ENCODE measurements at places on chromosomes 7 and 10.

GRCh38 chr10:119919826-119920225 is 27.3 kb downstream of the SEC23IP start:
- H3K4me3 ChIP-seq = peak overlapping the region; percentile 38
- H3K27ac ChIP-seq = peak overlapping the region; percentile 81
- DNase-seq = no peak
- H3K36me3 ChIP-seq = peaks cover 79% of the 10 kb centered on the region

DNA sequence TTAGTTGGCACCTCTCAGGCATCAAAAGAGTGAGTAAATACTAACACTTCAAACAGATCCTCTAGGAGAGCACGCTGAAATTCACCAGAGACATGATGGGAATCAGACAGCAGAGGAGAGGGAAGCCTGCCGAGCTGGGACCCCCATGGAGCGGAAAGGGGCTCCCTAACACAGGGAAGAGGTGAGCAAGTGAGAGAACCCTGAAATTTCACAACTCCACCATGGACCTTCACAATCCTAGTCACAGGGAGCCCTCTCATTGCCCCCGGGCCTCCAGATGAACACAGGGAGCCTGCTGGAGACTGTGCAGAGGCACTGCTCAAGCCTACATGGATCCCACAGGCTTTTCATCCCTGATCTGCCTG is 59.2 kb upstream of the ANTXRL start:
- no peaks in the 10 kb centered on the region for H3K4me1 ChIP-seq
- no peak overlapping the region for H3K4me3 ChIP-seq
- DNase-seq = no peak
- H3K27ac ChIP-seq = no peak overlapping the region
- H3K27me3 ChIP-seq = no peaks in the 10 kb centered on the region
- H3K36me3 ChIP-seq = no peaks in the 10 kb centered on the region

DNA sequence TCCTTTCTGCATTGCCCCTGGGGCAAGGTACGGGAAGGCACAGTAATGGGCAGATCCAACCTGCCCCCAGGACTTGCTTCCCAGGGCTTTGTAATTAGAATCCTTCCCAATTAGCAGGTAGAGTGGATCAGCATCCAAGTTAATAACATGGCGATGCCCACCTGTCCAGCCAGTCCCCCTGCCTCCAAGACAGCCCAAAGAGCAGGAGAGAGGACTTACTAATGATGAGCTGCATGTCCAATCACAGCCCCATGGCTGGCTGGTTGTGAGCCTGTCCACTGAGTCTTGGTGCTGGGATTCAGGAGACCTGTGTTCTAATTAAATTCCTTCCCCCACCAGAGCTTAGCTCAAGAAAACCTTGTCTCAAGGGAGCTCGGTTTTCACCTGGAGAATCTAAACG is 49.0 kb downstream of the RPS24 start:
- peaks cover 14% of the 10 kb centered on the region for H3K27me3 ChIP-seq
- H3K4me1 ChIP-seq = no peaks in the 10 kb centered on the region
- DNase-seq = no peak
- no peak overlapping the region for H3K4me3 ChIP-seq
- no peak overlapping the region for H3K27ac ChIP-seq
- H3K36me3 ChIP-seq = no peaks in the 10 kb centered on the region

- peak overlapping the region; percentile 3 for H3K27ac ChIP-seq
- peaks cover 21% of the 10 kb centered on the region for H3K4me1 ChIP-seq
- no peak for DNase-seq
- H3K27me3 ChIP-seq = peaks cover 4% of the 10 kb centered on the region
- H3K36me3 ChIP-seq = no peaks in the 10 kb centered on the region
- H3K4me3 ChIP-seq = peak overlapping the region; percentile 21
Observed at GRCh38 chr10:113094114-113094486, 144.1 kb downstream of the TCF7L2 start.

DNA sequence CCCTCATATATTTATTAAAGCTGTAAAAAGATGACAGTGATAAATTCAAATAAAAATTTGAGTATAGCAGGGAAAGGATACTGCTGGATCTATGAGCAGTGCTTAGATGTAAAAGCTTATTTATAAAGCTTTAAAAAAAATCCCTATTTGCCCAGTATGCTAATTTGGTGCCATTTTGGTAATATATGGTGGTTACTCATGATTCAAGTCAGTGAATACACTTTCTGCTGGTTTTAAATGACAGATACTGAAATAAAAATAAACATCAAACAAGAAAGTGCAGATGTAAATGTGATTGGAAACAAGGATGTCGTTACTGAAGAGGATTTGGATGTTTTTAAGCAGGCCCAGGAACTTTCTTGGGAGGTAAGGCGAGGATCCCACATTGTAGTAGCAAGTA is 134.4 kb upstream of the SAMD8 start:
- H3K4me1 ChIP-seq = peaks cover 51% of the 10 kb centered on the region
- no peak for DNase-seq

DNA sequence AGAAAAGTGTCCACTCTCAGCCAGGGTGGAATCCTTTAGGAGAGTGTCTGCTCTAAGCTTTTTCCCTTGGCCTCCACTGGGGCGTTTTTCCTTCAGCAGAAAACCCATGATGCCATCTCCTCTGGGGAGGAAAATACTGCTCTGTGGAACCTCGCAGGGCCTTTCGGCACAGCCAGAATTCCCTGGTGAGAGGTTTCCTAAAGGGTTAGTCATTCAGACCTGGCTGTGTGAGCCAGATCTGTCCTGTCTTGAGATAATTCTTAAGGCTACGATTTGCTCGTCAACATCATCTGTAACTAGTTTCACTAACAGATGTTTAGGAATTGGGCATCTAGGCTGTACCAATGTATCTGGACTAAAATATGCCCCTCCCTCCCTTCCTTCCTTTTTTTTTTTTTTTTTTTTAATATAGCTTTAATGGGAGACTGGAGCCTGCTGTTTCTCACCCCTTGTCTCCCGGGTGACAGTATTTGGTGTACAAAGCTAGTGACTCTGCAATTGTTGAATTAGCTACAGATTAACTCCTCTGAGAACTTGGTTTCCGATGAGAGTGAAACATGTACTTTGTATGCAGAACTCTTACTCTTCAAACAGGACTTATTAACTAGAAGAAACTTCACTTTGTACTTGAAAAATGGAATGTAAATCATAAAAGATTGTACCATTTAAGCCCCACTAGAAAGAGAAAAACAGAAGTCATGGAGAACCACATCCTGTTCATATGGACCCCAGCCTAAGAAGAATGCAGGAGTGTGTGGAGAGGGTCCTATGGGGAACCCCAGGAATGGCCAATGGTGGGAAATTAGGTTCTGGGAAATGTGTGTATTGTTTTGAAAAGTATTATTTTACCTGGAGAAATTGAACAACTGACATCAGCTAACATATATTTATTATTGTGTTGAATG is 230.9 kb downstream of the CAMK1D start:
- peak overlapping the region; percentile 5 for H3K27ac ChIP-seq
- no peaks in the 10 kb centered on the region for H3K27me3 ChIP-seq
- H3K4me1 ChIP-seq = peaks cover 29% of the 10 kb centered on the region
- no peak for DNase-seq
- H3K4me3 ChIP-seq = no peak overlapping the region

DNA sequence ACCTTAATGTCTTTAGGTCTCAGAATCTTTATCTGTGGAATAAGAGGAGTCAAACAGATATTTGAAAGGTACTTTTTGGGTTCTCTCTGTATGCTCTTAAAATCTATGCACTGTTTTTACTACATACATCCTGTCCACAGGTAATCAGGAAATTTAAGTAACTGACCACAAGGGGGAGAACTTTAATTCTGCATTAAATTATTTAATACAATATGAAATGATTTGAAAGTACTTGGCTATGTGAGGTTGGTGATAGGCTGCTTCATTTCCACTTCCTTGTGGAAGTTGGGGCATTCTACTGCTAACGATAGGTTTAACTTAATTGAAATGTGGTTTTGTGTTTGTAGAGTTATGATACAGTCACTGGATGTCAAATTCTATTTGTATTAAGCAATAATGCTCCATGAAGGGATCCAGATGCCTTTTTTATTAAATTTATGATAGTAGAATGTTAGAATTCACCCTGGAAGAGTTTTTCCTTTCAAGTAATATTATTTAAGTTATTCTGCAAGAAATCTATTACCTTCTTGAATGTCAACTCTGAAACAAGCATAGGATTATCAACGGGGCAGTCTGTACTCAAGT is 6.0 kb downstream of the TEX47 start:
- no peak overlapping the region for H3K27ac ChIP-seq
- H3K4me1 ChIP-seq = no peaks in the 10 kb centered on the region
- H3K27me3 ChIP-seq = no peaks in the 10 kb centered on the region
- H3K36me3 ChIP-seq = no peaks in the 10 kb centered on the region
- H3K4me3 ChIP-seq = no peak overlapping the region

DNA sequence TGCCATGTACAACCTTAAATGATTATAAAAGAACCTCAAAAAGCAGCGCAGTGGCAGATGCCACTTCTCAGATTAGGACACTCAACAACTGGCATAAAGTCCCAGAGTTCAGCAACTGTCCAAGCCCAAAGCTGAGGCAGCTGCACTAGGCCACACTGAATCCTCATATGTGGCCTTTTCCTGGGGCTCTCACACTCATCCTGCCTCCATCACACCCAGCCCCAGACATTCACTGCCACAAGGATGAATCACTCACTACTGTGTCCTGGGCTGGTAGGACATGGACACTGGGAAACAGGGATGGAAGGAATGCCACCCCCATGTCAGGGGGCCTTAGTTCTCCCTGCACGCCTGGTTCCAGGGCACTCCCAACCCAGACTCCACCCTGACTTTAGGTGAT is 547.7 kb downstream of the TNS3 start:
- DNase-seq = no peak
- no peaks in the 10 kb centered on the region for H3K4me1 ChIP-seq
- H3K27me3 ChIP-seq = no peaks in the 10 kb centered on the region

- H3K27me3 ChIP-seq = peaks cover 2% of the 10 kb centered on the region
- no peak overlapping the region for H3K27ac ChIP-seq
- DNase-seq = no peak
Observed at GRCh38 chr7:114857605-114858004, 64.3 kb upstream of the MDFIC start.

DNA sequence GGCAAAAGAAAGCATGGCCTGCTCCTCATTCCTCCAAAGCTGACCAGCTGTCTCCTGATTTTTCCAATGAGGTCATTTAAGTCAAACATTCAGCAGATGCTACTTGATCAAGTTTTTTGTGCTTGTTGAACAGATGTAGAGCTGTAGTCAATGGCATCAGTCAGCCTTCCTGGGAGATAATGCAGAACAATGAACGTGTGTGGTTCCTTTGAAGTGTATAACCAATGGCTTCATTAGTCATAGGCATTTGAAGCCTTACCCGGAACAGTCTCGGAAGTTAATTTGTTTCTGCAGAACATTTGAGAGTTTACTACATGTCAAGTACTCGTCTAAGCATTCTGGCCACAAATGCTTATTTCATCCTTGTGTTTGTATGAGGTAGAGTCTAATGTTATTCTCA is 227.1 kb downstream of the ADRA2A start:
- H3K27me3 ChIP-seq = peaks cover 14% of the 10 kb centered on the region
- no peak overlapping the region for H3K27ac ChIP-seq
- no peak for DNase-seq
- H3K4me1 ChIP-seq = no peaks in the 10 kb centered on the region

DNA sequence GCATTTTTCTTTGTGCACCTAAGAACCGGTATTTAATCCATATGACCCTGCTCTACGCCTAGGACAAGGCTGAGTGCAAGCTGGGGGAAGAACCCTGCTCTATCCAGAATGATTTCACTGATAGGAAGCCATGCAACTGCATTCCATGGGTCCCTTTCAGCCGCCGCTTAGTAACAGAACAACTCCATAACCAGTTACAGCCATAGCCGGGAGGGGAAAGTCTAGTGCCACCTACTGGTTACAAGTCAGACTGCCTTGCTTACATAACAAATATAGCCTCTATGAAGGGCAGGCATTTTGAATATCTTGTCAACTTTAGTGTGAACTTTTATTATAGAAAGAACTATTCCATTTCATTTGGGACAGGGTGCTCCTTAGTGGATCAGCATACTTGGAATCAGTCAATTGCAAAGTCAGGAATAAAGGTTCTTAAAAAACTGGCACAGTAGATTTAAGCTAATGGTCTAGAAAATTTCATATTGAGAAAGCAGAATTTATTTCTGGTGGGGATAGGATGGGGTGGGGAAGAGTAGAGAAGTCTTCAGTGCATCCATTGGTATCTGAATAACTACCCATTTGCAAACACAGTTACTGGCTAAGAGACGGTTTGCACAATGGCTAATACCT is 521.7 kb downstream of the ADRA2A start:
- no peaks in the 10 kb centered on the region for H3K36me3 ChIP-seq
- H3K4me1 ChIP-seq = no peaks in the 10 kb centered on the region
- no peak for DNase-seq
- H3K4me3 ChIP-seq = no peak overlapping the region
- H3K27ac ChIP-seq = no peak overlapping the region

DNA sequence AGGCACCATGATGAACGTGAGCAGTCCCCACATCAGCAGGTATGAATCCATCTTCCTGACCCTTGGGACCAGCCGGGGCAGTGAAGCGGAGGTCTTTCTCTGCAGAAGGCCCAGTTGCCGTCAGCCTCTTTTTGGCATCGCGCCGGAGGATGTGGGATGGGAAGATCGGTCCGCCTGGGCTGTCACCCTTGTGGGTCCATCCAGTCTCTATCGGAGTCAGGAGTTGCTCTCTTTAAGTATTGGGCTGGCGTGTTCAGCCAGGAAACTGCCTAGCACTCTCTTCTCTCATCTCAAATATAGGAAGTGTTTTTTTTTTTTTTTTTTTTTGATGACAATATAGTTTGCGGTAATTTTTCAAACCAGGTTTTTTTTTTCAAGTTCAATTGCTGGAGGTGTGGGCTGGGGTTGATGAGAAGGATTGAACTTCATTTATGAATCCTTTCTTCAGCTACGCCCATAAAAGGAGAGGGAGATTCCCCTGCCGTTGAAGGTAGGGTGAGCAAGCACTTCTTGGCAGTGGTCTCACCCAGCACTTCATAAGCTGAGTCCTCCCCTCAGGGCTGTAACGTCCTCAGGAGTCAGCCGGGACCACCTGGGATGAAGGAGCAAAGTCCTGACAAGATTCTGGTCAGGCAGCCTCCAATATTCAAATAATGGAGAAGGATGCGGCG is at the start of gene IL2RA:
IL2RA (minus strand) TSS at position 267 of the 671 bp plus-strand sequence; CDS start at position 51, 216 bp downstream.
- peak; percentile 52 for DNase-seq
- peaks cover 39% of the 10 kb centered on the region for H3K36me3 ChIP-seq
- H3K27me3 ChIP-seq = no peaks in the 10 kb centered on the region
- peaks cover 75% of the 10 kb centered on the region for H3K4me1 ChIP-seq
- H3K27ac ChIP-seq = peak within 1 kb of the TSS; percentile 93

- no peak overlapping the region for H3K4me3 ChIP-seq
- no peak for DNase-seq
- H3K27me3 ChIP-seq = no peaks in the 10 kb centered on the region
- H3K27ac ChIP-seq = no peak overlapping the region
Observed at GRCh38 chr7:24874791-24875190, 105.2 kb downstream of the OSBPL3 start.

GRCh38 chr7:70448312-70448906 is 683.5 kb upstream of the GALNT17 start:
- H3K4me3 ChIP-seq = no peak overlapping the region
- DNase-seq = no peak

GRCh38 chr7:471191-471865 is 48.3 kb downstream of the PDGFA start:
- no peak overlapping the region for H3K4me3 ChIP-seq
- H3K27me3 ChIP-seq = peaks cover 5% of the 10 kb centered on the region
- H3K27ac ChIP-seq = no peak overlapping the region

All from activated B cell treated with CpG ODN at 0.5 μM for 24 hours (primary cell).